Germinal center (tissue), 1 donor: ENCODE measurements at places on chromosomes 5 and 9.

GRCh38 chr5:151026088-151026487 lies 5.7 kb downstream of the GPX3 start:
- DNase-seq: no peak

DNA sequence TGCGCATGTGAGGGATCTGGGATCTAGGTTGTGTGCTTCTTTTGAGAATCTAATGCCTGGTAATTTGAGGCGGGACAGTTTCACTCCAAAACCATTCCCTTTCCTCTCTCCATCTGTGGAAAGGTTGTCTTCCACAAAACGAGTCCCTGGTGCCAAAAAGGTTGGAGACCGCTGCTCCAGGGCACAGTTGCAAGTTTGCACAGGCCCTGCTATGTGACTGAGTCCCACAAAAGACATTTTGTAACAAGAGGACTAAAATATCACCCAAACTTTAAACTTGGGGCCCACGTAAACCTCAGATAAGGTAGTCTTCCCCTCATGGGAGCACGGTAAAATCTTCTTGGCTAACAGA lies 5.8 kb upstream of the ZNF367 start:
- no peak for DNase-seq

DNA sequence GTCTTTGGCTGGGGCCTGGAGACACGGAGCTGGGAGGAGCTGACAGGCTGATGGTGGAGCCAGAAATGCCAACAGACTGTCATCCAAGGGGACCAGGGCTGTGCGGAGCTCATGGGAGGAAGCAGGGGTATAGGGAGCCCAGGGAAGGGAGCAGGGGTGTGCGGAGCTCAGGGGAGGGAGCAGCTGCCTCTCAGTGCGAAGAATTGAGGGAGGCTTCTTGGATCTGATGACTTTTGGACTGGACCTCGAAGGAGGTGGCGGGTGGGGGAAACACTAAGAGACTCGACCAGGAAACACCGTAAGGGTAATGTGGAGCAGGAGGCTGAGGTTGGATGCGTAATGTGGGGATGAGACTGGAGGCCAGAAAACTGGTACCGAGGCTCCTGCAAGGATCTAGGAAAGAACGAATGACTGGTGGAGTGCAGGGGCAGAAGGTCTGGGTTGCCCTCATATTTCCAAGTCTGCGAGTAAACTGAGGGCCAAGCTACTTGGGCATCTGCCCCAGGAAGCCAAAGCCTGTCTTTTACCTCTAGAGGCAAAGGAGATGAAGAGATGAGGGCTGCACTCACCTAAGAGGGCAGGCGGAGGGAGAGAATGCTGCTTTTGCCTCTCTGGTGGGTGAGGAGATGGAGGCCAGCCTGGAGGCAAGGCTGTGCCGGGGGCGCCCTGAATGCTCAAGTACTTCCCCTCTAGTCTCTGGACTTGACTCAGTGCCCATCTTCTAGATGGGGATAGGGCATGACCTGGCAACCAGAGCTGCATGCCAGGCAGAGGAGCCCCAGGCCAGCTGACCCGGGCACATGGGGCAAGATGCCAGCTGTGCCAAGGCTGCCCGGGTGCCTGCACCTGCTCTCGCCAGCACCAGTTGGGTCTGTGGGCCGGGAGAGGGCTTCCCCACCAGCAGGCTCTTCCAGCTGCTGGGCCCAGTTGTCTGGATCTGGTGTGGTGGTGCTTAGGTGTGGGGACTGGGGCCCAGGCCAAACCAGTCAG lies 2.3 kb downstream of the PTGS1 start:
- no peak for DNase-seq

- no peak for DNase-seq
These were observed 254.2 kb downstream of the SYK start for GRCh38 chr9:91055845-91056244.

GRCh38 chr5:6806668-6807067 lies 93.4 kb downstream of the TENT4A start:
- no peak for DNase-seq

DNA sequence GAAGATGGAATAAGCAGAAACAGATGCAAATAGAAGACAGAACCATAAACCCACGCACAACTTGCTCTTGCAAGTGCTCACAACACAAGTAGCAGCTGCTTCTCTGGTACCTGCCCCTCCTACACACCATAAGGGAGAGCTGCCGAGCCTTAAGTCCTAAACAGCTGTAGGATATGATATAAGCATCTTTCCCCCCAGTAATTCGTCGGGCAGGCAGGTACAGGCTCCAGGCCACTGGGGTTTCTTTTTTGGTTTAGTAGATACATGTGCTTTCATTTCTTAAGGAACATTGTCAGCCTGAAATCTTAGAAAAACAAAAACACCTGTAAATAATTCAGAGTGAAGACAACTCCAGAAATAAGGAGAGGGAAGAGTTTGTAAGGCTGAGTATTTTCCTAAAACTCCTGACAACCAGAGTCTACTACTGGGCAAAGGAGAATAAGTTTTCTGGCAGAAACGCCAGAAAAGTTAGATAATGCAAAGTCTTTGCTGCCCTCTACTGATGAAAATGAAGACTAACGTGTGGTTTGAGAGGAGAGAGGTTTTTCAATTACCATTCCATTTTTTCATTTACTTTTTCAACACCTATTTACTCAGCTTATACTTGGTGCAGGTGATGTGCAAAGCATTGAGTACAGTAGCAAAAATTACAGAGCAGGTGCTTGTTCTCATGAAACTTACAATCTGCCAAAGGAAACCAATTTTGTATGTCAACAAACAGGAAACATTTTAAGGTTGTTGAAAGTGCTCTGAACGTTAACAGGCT lies 20.1 kb upstream of the TCERG1 start:
- peak; percentile 33 for DNase-seq

DNA sequence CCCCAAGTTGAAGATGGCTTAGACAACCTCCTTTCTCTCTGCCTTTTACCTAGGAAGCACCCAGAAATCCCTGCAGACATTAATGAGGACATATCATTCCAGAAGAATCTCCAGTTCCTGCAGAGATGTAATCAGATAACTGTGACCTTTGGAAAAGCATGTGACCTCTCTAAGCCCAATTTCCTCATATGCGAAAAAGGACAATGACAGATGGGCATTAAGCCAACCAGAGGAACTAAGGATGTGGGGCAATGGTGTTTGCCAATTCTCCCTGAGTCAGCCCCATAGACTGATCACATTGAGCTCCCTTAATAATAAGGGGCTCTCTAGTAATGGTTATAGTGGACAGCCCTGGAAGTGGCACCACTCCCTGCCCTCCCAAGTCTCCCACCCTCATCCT lies 10.1 kb upstream of the FOXI1 start:
- DNase-seq: no peak

GRCh38 chr5:126390051-126390450 lies 33.2 kb upstream of the GRAMD2B start:
- DNase-seq: no peak

- DNase-seq: no peak
These were observed 103.7 kb downstream of the SIL1 start for GRCh38 chr5:139094154-139095131.

DNA sequence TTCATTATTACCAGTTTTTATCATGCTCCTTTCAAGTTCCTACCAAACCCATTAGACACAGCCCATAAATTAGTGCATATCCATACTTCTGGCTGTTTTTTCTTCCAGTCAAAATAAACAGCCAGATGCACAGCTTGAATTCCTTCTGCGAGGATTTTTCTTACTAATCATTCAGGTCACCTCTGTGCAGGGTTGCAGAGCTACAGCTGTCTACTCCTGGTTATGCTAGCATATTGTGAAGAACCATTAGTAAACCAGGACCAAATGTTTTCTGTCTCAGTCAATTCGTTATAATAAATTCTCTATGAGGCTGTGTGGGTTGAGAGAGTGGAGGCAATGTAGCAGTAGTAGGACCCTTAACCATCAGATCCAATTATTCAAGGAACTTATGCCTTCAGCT lies 8.1 kb upstream of the MINAR2 start:
- no peak for DNase-seq

GRCh38 chr9:72560086-72560485 lies 38.7 kb downstream of the TMC1 start:
- no peak for DNase-seq

GRCh38 chr9:4138781-4139180 lies 161.1 kb downstream of the GLIS3 start:
- no peak for DNase-seq

DNA sequence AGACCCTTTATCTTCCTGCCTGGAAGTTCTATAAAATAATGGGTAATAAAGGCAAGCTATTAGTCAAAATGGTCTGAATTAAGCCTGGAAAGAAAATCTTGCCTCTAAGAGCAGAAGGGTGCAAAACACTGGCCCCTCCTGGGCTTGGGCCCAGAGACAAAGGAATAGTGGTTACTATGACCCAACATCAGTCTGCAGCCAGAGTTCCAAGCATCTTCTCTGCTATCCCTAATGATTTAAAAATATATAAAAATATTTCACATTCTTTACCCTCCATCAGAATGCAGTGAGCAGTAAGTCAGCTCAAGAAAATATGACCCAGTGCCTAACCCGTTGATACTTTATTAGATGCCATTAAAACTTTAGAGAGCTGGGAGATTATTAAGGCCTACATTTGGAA lies 14.7 kb downstream of the TNFAIP8 start:
- no peak for DNase-seq

GRCh38 chr5:127112347-127112864 lies 39.1 kb upstream of the C5orf63 start:
- DNase-seq: no peak

- DNase-seq: no peak
These were observed 129.6 kb downstream of the LURAP1L start for GRCh38 chr9:12904261-12905000.

- no peak for DNase-seq
These were observed 713.4 kb downstream of the CDH18 start for GRCh38 chr5:19274578-19274977.

GRCh38 chr9:13863112-13863511 lies 450.8 kb downstream of the NFIB start:
- no peak for DNase-seq

- DNase-seq: no peak
These were observed 65.2 kb downstream of the ZSWIM6 start for GRCh38 chr5:61397238-61397637.

DNA sequence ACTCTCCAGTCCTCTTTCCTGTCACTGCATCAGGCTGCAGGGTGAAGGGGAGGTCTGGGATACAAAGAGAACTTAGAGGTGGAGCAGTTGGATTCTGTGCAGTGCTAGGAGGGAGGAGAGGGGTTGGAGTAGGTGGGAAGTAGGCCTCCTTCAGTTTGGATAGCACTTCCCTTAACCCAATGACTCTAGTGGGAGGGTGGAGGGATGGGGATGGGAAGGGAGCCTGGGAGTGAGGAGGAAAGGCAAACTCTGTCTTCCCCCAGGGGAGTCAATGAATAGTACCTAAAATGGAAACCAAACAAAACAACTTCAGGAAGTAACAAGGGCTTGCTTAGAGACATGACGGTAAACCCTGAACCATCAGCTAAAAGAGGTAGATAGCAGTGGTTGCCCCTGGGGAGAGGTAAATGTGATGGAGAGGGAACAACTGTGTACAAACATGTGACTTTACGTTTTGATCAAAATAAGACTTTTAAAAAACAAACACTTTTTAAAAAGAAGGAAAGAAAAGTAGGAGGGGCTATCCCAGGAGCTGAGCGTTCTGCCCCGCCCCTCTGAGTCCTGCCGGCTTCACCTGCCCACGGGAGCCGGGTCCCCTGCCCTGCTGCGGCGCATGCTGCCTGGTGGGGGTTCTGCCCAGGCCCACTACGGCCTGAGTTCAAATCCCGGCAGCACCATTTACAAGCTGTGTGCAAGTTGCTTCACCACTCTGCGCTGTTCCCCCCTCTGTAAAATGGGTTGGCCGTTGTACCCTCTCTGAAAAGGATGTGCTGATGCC lies 30.9 kb downstream of the GSN start:
- peak; percentile 60 for DNase-seq

GRCh38 chr5:137503456-137503855 lies 4.3 kb upstream of the SPOCK1 start:
- no peak for DNase-seq

DNA sequence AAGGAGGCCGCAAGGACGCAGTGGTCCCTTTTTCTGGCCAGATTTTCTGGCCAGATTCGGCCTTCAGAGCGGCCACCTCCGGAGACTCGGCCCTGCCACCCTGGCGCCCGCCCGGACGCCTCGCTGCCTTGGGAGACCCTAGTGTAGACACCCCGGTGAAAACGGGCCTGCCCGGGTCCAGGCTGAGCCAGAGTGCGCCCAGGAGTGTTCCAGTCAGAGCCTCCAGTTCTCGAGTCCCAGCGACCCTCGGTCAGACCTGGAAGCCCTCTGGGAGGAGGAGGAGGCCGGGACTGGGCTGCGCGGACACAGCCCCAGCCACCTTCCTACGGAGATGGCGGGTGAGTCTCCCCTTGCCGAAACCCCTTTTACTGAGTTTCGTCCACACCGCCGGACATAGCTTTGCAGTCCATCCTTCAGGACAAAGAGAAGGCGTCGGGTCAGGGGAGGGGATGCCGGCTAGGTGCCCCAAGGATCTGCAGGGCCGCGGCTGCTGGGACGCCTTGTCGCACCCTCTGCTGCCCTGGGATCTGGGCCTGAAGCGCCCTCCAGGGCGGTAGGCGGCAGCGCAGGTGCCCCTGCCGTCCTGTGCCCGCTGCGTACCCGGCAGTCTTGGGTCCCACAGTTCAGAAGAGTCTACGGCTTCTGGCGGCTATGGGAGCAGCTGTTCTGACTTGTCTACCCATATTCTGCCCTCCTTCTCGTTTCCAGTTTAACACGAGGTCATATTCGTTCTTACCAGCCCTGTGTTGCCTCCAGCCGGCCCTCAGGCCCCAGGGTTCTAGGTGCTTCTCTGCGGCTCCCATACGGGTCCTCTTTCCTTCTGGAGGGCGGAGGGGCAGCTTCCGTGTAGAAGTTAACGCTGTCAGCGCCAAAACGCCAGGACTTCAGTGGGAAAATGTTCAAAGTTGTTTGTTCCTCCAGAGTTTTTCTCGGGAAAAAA lies 1771.7 kb upstream of the CDH9 start:
- DNase-seq: no peak

- no peak for DNase-seq
These were observed 13.7 kb downstream of the HNRNPH1 start for GRCh38 chr5:179609834-179610108.

DNA sequence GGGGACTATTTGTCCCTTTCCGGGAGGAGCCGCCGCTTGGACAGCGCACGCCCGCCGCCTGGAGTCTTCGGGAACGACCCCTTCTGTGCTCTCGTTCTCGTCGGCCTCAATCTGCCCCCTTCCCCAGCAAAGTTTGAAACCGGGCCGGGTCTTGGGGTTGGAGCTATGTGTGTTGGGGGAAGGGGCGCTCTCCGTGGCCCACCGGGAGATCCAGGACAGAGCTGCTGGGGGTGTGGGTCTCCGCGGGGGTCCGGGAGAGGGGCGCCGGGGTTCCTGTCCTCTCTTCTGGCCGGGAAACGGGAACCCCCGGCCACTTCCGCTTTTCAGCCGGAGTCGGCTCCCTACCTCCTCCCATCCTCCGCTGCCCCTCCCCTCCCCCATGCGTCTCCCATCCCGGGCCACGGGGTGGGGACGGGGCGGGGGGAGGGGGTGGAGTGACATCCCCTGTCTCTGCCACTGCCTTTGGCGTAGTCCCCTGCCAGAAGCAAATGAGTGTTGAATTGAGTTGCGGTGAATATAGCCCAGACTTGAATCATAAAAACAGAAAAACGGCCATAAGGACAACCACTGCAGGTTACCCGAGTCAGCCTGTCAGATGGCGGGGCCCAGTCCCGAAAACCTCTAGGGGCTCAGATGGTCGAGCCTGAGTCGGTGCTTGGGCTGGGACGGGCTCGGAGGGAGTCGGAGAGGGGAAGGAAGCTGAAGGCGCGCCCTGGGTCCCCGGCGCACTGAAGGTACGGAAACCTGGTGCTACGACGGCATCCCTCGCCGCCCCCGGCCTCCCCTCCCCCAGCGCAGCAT lies 1.1 kb downstream of the CPLX2 start:
- peak; percentile 25 for DNase-seq
